ENCODE measurements at places on chromosomes 4 and X.

DNA sequence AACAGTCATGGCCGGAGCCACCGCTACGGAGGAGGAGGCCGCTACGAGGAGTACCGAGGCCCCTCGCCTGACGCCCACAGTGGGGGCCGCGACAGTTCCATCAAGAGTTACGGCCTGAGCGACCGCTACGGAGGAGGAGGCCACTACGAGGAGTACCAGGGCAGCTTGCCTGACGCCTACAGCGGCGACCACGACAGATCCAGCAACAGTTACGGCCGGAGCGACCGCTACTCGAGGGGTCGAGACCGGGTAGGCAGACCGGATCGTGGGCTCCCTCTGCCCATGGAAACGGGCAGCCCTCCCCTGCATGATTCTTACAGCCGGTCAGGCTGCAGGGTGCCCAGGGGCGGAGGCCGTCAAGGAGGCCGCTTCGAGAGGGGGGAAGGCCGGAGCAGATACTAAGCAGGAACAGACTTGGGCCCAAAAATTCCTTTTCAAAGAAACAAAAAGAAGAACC, 3.1 kb downstream of the RBMXL3 start:
- no peak for DNase-seq

GRCh38 chrX:12693754-12694153, 97.5 kb upstream of the PRPS2 start:
- no peak for DNase-seq

DNA sequence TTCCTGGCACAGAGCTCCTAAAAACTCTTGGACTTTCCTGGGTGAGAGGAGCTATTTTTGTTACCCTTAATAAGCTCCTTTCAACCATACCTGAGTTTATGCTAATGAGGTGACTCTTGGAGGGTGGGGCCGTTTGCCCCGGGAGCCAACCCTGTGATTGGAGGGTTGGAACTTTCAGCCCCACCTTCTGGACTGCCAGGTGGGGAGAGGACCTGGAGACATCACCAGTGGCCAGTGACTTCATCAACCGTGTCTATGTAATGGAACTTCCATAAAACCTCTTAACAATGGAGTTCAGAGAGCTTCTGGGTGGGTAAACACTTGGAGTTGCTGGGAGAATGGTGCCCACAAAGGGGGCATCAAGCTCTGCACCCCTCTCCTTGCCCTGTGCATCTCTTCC, 17.9 kb upstream of the ENPP6 start:
- no peak for DNase-seq

DNA sequence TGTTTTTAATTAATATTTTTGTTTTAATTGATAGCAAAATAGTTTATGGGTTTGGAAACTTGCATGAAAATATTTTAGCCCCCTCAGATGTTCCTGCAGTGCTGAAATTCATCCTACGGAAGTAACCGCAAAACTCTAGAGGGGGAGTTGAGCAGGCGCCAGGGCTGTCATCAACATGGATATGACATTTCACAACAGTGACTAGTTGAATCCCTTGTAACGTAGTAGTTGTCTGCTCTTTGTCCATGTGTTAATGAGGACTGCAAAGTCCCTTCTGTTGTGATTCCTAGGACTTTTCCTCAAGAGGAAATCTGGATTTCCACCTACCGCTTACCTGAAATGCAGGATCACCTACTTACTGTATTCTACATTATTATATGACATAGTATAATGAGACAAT, 40.4 kb downstream of the MAP7D3 start:
- no peak for DNase-seq

DNA sequence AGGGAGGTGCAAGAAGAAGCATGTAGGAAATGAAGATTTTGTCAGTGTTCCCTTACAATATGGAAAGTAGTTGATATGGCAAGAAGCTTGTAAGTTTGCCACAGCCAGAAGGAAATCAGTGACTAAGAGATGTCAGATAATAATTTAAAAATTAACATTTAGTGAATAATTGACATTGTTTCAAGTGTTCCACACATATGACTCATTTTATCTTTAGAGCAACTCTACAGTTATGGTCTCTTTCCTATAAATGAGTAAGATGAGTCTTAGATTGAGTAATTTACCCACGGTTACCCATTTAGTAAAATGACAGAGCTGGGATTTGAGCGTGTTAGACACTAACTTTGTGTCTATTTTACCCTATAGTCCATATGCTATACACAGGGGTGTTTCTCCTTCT, 300.3 kb upstream of the IRS4 start:
- DNase-seq: no peak

DNA sequence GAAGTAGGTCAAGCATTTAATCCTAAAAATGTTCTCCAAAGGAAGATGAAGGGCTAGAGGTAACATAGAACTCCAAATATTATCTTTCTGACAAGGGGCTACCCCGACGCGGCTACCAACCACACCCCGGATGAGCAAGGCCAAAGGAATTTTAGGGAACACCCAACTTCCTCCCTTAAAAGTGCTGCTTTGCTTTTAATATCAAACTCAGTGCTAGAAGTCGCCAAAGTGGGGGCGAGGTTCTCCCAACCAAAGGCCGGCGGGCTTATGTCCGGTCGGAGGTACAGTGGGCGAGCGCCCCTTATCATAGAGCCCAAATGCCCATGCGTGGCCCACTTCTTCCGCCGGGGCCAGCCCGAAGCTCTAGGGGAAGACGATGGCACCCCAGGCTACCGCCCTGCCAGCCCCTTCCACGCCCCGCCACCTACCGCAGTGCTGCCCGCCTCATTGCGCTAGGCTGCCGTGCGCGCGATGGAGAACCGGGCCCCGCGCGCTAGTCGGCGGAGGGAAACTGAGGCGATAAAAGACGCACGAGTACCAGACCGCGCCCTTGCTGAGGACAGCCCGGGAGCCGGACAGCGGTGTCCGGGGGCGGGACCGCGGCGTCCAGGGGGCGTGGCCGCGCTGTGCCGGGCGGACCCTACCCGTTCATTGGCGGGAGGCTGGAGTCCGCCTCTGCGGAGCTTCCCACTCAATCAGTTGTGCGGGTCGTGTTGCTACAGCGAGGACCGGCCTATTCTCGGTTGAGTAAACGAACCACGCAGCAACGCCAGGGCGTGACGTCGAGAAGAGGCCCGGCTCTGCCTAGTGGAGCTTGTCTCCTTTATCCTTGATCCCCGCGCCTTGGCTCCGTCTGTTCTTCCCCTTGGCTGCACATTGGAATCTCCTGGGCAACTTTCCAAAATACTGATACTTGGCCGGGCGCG, at the start of gene ACOT9:
TSS of gene ACOT9 (minus strand) at position 580 of the 926 bp plus-strand sequence. CDS start at position 448, 132 bp downstream.
- DNase-seq: peak; percentile 39

GRCh38 chrX:147763131-147763530, 148.6 kb upstream of the FMR1 start:
- DNase-seq: no peak

DNA sequence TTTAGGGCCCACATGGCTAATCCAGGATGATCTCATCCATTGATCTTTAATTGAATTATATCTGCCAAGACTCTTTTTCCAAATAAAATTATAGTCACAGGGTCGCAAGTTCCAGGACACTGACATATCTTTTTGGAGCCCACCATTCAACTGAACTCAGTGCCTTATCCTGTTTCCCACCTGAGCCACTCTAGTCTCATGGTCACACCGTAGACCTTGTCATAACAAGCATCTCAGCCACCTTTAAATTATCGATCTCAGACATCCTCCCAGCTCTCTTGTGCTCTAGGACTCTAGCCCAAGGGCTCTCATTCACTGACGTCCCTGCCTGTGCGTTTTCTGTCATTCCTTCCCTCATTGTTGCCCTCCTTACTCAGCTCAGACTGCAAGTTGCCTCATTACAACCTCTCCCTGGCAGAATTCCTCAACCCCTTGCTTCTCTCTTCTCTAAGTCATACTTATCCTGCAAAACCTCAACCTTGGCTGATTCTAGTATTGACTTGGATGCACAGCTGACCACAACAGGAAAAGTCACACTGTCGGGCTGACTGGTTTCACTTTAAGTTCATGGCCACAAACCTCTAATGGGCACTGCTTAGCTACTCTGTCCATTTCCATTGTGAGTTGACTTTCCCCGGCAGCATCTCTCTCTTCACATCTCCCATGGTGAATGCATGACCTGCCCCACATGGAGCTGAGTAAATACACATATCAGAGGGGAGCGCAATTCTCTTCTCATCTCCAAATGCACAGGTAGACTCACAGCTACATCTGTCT, 91.0 kb upstream of the TRIM2 start:
- no peak for DNase-seq
